ENCODE measurements at places on chromosomes 7 and 10. TPM values are rescaled to one million over a fixed set of nuclear protein-coding genes. Genes with fewer than 3 reads are reported as not detected.

DNA sequence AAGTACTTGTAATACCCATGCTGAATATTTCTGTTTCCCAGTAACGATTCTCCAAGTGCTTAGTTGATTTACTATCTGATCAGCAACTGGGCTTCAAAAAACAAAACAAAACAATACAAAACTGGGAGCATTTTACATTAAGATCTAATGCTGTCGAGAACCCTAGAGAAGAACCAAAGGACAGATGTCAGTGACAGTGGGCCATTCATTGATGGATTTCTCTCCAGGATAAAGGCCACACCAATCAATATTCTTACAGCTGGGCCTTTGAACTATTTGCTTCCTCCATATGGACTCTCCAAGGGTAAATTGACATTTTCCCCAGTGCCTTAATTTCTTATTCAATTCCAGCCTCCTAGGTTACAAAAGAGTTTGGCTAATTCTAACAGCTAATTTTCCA is 217.5 kb downstream of the ADAM12 start:
- DNase-seq, result no peak

DNA sequence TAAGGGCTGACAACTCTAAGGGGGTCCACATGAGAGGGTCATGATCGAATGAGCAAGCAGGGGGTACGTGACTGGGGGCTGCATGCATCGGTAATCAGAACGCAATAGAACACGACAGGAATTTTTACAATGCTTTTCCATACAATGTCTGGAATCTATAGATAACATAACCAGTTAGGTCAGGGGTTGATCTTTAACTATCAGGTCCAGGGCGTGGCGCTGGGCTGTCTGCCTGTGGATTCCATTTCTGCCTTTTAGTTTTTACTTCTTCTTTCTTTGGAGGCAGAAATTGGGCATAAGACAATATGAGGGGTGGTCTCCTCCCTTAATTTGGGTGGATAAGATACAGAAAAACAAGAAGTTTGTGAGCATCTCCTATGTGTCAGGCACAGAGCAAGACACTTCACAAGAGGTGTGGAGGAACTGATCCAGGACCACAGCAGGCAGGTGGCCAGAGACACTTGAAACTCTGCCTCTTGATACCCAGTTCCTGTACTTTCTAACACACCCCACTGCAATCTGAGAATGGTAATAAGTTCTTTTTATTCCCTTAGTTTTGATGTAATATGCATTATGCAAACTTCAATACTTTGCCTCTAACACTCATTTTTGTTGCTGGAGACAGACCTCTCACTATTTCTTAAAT is 18.0 kb upstream of the MRLN start:
- DNase-seq, result no peak

DNA sequence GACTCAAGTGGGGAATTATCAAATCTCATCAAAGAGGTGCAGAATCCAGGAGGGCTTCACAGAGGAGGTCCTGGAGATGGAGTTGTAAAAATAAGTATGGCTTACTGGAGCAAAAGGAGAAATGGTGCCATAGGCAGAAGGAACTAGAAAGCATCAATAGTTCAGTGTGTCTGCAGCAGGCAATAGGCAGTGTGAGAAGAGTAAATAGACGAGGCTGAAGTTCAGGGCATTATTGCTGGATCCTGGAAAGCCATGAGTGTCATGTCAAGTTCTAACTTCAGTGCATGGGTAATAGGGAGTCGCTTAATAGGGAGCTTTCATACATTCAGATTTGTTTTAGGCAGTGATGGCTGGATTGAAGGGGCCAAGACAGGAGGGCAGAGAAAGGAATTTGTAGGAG is 39.3 kb downstream of the CYP26A1 start:
- DNase-seq, result no peak

DNA sequence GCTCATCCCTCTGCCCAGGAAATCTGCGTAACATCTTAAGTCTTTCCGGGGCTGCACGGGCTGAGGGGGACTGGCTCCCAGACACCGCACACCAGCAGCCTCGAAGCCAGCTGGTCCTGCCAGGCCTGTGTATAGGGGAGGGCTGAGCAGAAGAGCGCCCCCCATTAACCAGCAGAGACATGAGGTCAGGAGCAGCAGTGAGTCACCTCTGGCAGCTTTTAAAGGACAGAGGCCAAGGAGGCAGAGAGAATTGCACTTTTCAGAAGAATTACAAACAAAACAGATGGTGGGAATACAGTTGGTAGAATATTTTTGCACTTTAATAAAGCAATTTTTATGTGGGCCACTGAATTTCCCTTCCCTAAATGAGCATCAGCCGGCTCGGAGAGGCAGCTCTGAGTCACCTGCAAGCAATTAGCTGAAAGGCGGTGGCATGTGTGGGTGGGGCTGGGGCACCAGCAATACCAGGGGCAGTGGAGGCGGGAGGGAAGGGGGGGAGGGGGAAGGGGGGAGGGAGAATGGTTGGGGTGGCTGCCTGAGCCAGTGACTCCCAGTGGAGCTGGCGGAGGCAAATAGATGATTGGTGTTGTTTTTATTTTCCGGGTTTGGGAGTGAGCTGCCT is 39.1 kb downstream of the GOLGA7B start:
- DNase-seq, result no peak

GRCh38 chr7:135736586-135737305 is 8.8 kb upstream of the SLC13A4 start:
- DNase-seq, result no peak

- no peak for DNase-seq
These were observed 179.8 kb upstream of the PFKP start for GRCh38 chr10:2887391-2888070.

Gene NUDT13
- total RNA-seq, result 2.0 TPM
